NCI-H510A treated with DMSO at 0.1 percent for 48 hours (cell line): ENCODE measurements at places on chromosomes 6 and 20.
A peak's percentile ranks its signal among the peaks of the same experiment; 100 is the strongest.

GRCh38 chr6:2124260-2124709, 121.1 kb downstream of the GMDS start:
- no peak for DNase-seq

GRCh38 chr20:60200305-60200918, 242.2 kb downstream of the CDH26 start:
- no peak for DNase-seq

DNA sequence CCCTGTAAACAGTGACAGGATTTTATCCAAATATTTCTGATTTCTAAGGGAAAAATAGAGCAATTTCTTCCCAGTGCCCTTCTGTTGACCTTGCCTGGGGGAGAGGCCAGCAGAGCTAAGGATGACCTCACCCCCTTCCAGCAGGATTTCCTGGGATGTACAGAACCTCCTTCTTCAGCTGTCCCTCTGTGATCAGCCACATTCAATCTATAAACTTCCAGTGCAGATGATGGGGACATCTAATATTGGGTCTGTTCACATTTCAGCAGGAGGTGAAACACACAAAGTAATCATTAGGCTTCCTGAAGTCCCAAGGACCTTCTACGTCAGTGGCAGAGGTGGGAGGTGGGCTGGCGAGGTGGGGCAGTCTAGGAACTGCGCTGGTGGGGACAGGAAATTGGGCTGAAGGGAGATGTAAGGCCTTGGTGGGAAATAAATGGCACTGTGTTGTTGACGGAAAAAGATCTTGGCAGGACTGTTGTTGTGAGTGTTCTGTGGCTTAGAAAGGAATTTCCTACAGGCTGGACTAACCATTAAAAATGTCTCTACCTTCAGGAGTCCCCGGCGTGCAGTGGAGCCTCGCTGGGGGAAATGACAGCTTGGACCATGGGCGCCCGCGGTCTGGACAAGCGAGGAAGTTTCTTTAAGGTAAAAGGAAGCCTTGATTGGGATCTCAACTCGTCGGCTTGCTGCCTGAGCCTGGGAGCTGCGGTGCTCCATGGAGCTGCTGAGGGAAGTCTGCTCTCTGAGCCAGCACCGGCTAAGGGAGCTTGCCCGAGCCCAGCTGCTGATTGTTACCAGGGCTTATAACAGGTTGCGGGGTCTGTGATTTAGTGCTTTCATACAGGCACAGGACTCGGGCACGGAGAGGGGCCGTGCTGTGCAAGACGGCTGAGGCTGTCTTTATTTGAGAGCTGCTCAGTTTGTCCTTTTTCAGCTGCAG, 127.9 kb upstream of the NAA20 start:
- no peak for DNase-seq

- peak; percentile 68 for DNase-seq
Measured at GRCh38 chr6:46419576-46420002, 71.7 kb downstream of the RCAN2 start.

- DNase-seq: no peak
Measured at GRCh38 chr6:76817429-76817828, 645.9 kb downstream of the HTR1B start.

- no peak for DNase-seq
Measured at GRCh38 chr6:7493866-7494265, 47.6 kb upstream of the DSP start.

- no peak for DNase-seq
Measured at GRCh38 chr20:16675001-16675564, 54.7 kb upstream of the SNRPB2 start.

DNA sequence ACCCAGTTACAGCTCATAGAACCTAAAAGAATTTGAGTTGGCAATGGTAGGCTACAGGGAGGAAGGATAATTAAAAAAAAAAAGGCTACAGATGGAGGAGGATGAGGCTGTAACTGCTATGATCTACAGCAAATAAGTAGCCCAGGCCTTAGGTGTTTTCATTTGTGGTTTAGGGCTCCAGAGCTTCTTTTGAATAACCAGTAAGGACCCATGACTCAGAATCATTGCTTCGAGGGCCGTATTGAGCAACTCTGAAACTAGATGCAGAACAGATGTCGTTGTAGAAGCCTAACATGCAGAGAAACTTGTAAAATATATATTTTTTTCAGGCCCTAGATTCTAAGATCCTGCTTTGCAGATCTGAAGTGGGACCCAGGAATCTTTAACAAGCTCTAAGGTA, 19.0 kb upstream of the ASIP start:
- no peak for DNase-seq

DNA sequence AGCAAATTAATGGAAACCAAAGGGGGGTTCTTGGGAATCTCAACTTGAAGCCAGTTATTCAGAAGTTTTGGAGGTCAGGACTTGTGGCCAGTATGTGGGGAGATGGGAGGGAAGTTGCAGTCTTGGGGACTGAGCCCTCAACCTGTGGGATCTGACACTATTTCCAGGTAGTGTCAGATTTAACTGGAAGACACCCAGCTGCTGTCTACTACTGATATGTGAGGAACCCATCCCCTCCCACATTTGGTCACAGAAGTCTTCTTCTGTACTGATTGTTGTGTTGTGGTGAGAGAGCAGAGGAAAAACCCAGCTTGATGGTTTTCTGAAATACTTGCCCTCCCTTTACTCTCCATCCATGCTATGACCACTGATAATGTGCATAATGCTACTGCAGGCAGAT, 134.0 kb downstream of the QRSL1 start:
- DNase-seq: no peak
